ENCODE measurements at places on chromosomes 1 and 21. TPM values are rescaled to one million over a fixed set of nuclear protein-coding genes. Genes with fewer than 3 reads are reported as not detected.

GRCh38 chr1:171421413-171422020, 63.8 kb upstream of the PRRC2C start:
- no peak for DNase-seq
- no peaks in the 10 kb centered on the region for H3K27me3 ChIP-seq
- H3K4me1 ChIP-seq = peaks cover 13% of the 10 kb centered on the region
- no peak overlapping the region for H3K27ac ChIP-seq

DNA sequence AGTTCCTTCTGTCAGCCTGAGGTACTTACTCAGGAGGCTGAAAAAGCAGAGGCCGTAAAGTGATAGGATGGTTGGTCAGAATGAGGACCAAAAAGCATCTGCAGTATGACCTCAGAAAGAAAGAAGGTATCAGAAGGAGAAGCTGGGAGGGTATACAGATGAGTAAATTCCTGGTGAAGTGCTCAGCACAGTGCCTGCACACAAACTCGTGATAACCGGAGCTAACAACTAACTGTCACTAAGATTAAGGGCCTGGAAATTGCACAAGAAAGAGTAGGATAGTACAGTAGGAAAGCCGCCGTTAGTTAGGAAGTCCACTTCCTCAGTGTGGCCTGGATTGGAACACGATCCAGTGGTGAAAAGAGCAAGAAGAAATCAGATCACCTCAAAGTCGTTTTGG, 62.6 kb downstream of the VPS26C start:
- no peak overlapping the region for H3K27ac ChIP-seq
- no peaks in the 10 kb centered on the region for H3K27me3 ChIP-seq
- peaks cover 11% of the 10 kb centered on the region for H3K4me1 ChIP-seq
- no peak for DNase-seq
- no peak overlapping the region for H3K4me3 ChIP-seq
- peaks cover 35% of the 10 kb centered on the region for H3K36me3 ChIP-seq

GRCh38 chr1:186633116-186633515, 47.1 kb downstream of the PTGS2 start:
- no peaks in the 10 kb centered on the region for H3K27me3 ChIP-seq
- no peak overlapping the region for H3K27ac ChIP-seq
- H3K4me1 ChIP-seq = no peaks in the 10 kb centered on the region
- H3K36me3 ChIP-seq = no peaks in the 10 kb centered on the region
- no peak for DNase-seq

- no peak for DNase-seq
- no peak overlapping the region for H3K27ac ChIP-seq
- no peak overlapping the region for H3K4me3 ChIP-seq
- H3K4me1 ChIP-seq = no peaks in the 10 kb centered on the region
- H3K36me3 ChIP-seq = no peaks in the 10 kb centered on the region
- no peaks in the 10 kb centered on the region for H3K27me3 ChIP-seq
These were observed 812.3 kb downstream of the PLA2G4A start for GRCh38 chr1:187641015-187641414.

GRCh38 chr1:46719689-46720088, 775 bp upstream of the EFCAB14 start:
- H3K27me3 ChIP-seq = no peaks in the 10 kb centered on the region
- H3K27ac ChIP-seq = peak overlapping the region; percentile 67
- no peak for DNase-seq
- H3K36me3 ChIP-seq = peaks cover 13% of the 10 kb centered on the region
- peak overlapping the region; percentile 41 for H3K4me3 ChIP-seq

- H3K36me3 ChIP-seq = no peaks in the 10 kb centered on the region
- H3K27me3 ChIP-seq = no peaks in the 10 kb centered on the region
- H3K4me3 ChIP-seq = no peak overlapping the region
- no peak overlapping the region for H3K27ac ChIP-seq
- no peak for DNase-seq
These were observed 16.3 kb upstream of the OR10K1 start for GRCh38 chr1:158445376-158445775.

DNA sequence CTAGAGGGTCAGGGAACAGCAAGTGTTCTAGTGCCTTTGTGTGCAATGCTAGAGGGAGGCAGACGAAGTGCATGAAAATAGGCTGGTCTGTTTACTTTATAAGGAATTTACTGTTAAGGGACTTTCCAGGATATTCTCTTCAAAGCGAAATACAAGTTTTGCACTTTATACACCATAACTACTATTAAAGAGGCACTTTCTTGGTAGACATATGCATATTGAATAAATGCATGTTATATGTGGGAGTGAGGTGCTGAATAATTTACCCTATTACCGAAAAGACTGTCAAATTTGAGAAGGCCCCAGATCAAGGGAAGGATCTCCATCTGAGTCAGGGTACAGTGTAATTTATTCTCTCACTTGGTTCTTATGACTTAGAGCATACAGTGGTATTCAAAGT, 310.5 kb downstream of the S1PR1 start:
- H3K36me3 ChIP-seq = no peaks in the 10 kb centered on the region
- H3K4me1 ChIP-seq = no peaks in the 10 kb centered on the region
- no peaks in the 10 kb centered on the region for H3K27me3 ChIP-seq
- DNase-seq = no peak

GRCh38 chr21:29264721-29265120, 34.0 kb upstream of the BACH1 start:
- H3K4me1 ChIP-seq = no peaks in the 10 kb centered on the region
- no peak for DNase-seq
- H3K27me3 ChIP-seq = no peaks in the 10 kb centered on the region
- no peaks in the 10 kb centered on the region for H3K36me3 ChIP-seq
- no peak overlapping the region for H3K27ac ChIP-seq

GRCh38 chr1:59266927-59267293, 30.0 kb upstream of the FGGY start:
- H3K36me3 ChIP-seq = no peaks in the 10 kb centered on the region
- H3K4me3 ChIP-seq = no peak overlapping the region
- H3K27me3 ChIP-seq = no peaks in the 10 kb centered on the region
- H3K4me1 ChIP-seq = no peaks in the 10 kb centered on the region

DNA sequence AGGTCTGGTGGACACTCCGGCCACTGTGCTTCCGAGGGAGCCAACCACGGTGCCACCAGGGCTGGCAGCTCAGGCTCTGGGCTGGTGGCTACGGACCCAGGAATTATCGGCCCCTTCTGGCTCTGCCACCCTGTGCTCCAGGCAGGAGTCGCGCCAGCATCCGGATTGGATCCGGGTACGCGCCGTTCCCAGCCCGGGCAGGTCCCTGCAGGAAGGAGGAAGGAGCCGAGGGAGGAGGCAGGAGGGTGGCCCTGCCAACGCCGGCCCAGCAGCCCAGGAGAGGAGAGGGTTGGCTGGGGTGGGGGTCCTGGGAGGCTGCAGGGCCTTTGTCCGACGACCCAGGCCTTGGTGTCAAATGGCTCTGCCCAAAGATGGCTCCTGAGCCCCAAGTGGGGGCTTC, 160.5 kb downstream of the CASZ1 start:
- no peak overlapping the region for H3K4me3 ChIP-seq
- no peaks in the 10 kb centered on the region for H3K36me3 ChIP-seq

GRCh38 chr1:31259746-31260145, 20.1 kb upstream of the NKAIN1 start:
- H3K27ac ChIP-seq = no peak overlapping the region
- H3K4me1 ChIP-seq = no peaks in the 10 kb centered on the region
- no peaks in the 10 kb centered on the region for H3K27me3 ChIP-seq
- peaks cover 49% of the 10 kb centered on the region for H3K36me3 ChIP-seq
- H3K4me3 ChIP-seq = no peak overlapping the region

DNA sequence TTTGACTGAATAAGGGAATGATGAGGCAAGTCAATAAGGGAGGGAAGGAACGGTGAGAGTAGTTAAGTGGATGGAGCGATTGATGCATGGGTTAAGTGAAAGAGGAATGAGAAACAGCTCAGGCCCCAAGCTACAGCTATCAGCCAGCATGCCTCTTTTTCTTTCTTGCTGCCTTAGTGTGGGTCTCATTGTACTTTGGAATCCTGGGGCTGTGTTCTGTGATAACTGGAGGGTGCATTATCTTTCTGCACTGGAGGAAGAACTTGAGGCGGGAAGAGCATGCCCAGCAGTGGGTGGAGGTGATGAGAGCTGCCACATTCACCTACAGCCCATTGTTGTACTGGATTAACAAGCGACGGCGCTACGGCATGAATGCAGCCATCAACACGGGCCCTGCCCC, 1.0 kb downstream of the TEX38 start:
- peaks cover 17% of the 10 kb centered on the region for H3K4me1 ChIP-seq
- H3K36me3 ChIP-seq = peaks cover 16% of the 10 kb centered on the region
- no peak overlapping the region for H3K27ac ChIP-seq
- no peaks in the 10 kb centered on the region for H3K27me3 ChIP-seq
- no peak for DNase-seq
- H3K4me3 ChIP-seq = no peak overlapping the region

DNA sequence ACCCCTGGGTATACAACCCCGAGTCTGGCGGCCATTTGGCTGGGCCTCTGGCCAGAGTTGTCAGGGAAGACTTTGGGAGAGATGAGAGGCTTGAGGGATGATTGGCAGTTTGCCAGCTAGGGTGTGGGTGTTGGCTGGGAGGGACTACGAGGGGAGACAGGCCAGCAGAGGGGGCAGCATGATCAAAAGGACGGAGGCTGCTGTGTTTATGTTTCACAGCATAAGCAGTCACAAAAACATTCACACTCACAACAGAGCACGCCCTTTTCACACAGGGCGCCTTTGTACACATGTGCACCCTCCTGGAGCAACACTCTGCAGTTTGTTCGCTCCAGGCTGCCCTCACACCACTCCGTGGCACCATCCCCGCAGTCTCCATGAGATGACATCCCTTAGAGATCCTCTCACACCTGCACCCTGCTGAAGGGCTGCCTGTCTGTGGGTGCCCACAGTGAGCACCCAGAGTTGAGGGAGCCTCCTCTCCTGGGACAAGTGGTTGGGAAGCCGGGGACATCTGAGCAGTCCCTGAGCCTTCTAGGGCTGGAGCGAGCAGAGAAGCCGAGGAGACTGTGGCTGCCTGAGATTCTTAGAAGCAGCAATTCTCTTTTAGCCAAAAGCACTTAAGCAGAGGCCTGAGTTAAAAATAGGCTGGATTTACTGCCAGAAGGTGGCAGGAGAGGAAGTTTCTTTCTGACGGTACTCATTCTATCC, 15.4 kb downstream of the EFNA3 start:
- DNase-seq = no peak
- no peaks in the 10 kb centered on the region for H3K36me3 ChIP-seq
- no peak overlapping the region for H3K4me3 ChIP-seq
- no peaks in the 10 kb centered on the region for H3K27me3 ChIP-seq

DNA sequence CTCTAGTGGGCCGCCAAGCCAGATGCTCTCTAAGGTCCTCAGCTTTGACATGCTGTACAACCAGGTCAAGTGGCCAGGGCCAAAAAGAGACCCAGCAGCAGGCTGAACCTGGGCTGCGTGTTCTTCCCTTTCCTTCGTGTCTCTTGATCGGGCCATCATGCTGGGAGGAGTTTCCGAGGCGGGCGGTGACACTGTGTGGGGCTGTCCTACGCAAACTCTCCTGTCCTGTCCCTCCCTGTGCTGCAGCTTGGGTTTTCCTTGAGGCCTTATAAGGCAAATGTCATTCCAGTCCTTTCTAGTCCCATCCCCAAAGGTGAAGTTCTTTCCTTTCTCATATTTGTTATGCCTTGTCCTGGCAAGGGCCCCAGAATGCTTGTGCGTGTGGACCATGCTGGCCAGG, 56.7 kb downstream of the ARHGEF10L start:
- no peaks in the 10 kb centered on the region for H3K4me1 ChIP-seq
- no peaks in the 10 kb centered on the region for H3K27me3 ChIP-seq
- H3K27ac ChIP-seq = no peak overlapping the region
- DNase-seq = no peak
- H3K36me3 ChIP-seq = no peaks in the 10 kb centered on the region
- no peak overlapping the region for H3K4me3 ChIP-seq

- no peak overlapping the region for H3K27ac ChIP-seq
- no peaks in the 10 kb centered on the region for H3K27me3 ChIP-seq
- no peak for DNase-seq
These were observed 146.1 kb downstream of the EDEM3 start for GRCh38 chr1:184608581-184608980.

Gene OTUD7B
- 2.0 TPM for total RNA-seq

Gene KCNC4
- 16.5 TPM for total RNA-seq

Gene CAMTA1
- total RNA-seq = 38.6 TPM

Gene C1orf198
- 2.2 TPM for total RNA-seq

Gene AIRE
- total RNA-seq = 0.16 TPM

Gene LORICRIN
- not detected for total RNA-seq

Gene C1QTNF12
- 3.4 TPM for total RNA-seq

Gene RASAL2
- 0.03 TPM for total RNA-seq
